Stimulated activated CD8-positive, alpha-beta memory T cell treated with anti-CD3 and anti-CD28 coated beads, Interleukin-15, amount 100 ng/mL, for 48 hours (primary cell): ENCODE measurements at places on chromosomes 3 and 15.

DNA sequence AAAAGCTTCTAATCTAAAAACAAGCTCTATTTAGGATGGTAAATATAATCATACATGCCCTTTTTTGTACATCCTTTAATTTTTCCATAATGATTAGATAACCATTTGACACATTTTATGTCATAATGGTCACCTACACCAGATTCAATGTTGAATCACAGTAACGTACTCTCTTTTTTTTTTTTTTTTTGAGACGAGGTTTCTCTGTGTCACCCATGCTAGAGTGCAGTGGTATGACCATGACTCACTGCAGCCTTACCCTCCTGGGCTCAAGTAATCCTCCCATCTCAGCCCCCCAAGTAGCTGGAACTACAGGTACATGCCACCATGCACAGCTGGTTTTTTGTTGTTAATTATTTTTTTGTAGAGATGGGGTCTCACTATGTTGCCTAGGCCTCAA, 49.2 kb downstream of the PROS1 start:
- DNase-seq, result no peak

DNA sequence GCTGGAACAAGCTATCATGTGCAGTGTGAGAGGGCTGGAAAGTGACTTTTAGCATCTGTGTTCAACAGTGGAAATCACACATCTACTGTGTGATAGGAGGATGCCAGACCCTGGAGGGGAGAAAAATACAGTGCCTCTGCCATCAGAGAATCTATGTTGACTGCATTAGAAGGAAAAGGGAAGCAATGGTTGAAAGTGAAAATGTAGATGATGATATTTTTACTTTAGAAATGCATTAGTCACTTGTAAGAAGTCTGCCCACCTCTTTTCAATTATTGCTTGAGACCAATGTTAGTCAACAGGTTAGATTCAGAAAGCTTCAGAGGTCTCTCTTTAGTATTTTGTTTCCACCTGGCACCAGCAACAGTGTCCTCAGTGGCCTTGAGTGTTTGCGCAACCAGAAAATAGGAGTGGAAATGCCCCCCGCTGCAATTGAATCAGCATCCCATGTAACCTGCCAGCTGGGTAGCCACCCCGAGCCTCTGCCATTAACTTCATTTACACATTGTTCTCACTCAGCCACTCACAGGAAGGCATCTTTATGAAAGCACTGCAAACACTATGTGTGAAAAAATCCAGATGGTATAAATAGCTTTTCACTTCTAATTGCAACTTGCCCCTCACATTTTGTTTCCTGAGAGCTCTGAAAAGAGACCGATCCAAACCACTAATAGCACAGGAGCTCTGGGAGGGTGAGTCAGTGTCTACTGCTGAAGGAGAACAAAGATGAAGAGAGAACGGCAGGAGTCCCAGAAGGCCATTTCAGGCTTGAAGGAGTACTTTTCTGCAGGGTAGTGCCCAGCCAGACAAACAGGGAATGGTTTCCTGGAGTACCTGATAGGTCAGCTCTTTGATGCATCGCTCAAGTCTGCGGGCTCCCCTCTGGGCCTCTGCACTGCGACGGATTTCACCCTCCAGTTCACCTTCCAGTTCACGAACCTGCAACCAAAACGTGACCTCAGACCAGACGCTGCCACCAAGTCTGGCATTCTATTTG, 92.1 kb downstream of the HHLA2 start:
- DNase-seq, result no peak

DNA sequence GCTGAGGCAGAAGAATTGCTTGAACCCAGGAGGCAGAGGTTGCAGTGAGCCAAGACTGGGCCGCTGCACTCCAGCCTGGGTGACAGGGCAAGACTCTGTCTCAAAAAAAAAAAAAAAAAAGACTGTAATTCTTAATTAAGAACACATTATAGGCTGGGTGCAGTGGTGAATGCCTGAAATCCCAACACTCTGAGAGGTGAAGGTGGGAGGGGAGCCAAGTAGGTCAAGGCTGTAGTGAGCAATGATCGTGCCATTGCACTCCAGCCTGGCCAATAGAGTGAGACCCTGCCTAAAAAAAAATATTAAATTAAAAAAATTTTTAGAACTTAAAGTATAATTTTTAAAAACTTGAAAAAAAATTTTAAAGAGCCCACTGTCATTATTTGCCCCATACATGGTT, 13.4 kb upstream of the ARPIN start:
- DNase-seq, result no peak

DNA sequence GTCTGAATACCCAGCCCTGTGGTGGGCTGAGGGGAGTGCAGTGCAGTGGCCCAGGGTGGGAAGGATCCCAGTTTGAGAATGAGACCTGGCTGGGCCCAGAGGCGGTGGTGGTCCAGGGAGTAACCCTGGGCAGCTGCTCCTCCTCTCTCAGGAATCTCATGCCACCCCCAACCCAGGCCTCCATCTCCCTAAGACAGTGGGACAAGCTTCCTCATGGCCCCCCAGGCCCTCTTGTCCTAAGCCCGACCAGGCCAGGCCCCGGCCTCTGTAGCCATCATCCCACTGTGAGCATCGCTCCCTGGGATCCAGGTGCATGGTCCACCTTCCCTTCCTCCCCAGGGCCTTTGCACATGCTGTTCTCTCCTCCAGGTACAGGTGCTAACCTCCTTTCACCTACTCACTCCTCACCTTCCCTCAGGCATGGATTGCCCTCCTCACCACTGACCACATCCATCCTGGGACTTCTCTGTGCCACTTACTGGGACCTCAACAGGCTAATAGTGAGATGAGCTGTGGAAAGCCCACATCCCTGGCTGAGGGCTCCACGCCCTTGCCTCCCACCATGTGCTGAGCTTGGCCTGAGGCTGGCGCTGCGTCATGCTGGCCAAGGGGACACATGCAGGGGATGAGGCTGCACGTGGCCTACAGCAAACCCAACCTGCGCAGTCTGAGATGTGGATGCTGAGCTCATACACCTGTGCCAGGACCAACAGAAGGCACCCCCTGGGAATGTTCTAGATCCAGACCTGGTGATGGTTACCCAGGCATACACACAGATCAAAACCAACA, 9.9 kb downstream of the CHDH start:
- no peak for DNase-seq

GRCh38 chr3:95277613-95278012, 1214.8 kb downstream of the NSUN3 start:
- DNase-seq, result no peak

DNA sequence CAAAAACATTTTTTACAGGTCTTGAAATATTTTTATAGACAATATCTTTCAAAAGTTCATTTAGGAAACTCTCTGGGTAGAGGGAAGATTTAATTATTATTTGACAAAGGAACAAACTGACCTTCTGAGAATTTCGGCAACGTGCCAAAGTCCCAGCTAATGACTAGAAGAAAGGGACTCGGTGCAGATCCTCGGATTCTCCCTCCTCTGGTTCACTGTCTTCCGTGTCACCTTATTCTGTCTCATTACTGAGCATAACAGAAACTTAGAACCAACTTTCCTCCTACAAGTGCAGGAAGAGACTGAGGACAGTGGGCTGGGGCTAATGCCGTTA, 339.1 kb downstream of the MECOM start:
- no peak for DNase-seq

GRCh38 chr3:72255191-72255590, 470.2 kb upstream of the PROK2 start:
- DNase-seq, result no peak

GRCh38 chr15:68791431-68792283, 29.0 kb downstream of the ANP32A start:
- peak; percentile 63 for DNase-seq

GRCh38 chr3:127929818-127930413, 14.9 kb downstream of the KBTBD12 start:
- DNase-seq, result no peak

DNA sequence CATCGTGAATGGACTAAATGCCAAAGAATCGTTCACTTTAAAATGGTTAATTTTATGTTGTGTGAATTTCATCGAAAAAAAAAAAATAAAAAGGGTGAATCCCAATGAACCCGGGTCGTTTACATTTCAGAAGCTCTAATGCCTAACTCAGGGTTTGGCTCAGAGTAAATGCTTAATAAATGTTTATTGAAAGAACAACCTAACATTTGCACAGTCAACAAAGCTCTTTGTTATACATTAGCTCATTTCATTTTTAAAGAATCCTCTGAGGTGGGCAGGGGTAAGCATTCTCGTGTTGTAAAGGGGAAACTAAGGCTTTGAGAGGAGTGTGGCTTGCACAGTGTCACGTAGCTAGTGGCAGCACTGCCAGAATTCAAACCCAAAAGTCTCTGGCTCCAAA, 109.5 kb downstream of the RPLP1 start:
- DNase-seq, result no peak

DNA sequence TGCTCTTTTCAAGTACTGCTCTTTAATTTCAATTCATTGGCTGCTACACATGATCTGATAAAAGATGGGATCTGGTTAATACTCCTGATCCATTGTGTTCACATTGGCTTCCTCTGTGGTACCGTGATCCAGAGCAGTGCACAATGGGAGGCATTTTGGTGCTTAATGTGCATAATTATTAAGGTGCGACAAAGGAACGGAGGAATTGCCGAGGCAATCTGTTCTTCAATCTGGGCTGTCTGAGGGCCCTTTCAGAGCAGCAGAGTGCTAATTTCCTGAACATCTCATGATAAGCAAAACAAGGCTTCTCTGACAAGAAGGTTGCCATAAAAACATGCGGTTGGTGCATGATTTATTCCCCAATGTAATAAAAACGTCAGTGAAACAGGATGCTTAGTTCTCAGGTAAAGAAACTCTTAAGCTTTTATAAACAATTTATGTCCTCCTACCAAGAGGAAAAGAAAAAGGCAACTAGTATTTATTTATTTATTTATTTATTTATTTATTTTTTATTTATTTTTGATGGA, 64.0 kb upstream of the EPHA3 start:
- no peak for DNase-seq

DNA sequence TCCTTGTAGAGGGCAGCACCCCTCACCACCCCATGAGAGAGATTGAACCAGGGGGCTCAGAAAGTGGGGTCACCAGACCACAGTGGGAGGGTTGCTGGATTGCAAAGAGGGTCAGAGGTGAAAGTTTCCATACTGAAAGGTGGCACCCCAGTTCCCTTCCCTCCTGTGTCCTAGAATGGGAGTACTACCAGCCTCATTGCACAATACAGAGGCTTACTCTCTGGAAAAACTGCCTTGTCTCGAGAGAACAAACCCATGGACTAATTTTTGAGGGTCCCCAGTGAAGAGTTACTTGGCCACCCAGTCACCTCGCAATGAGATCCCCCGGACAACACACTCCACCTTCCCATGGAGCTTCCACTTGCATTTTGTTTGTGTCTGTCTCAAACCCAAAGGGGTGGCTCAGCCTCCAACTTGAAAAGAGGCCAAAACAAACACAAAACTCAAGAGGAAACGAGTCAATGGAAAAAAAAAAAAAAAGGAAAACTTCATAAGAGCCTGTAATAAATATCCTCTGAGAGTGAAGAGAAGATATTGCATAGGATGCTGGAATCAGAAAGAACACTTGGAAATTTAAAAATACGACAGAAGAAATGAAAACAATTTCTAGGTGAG, 18.6 kb downstream of the MESP2 start:
- DNase-seq, result no peak

DNA sequence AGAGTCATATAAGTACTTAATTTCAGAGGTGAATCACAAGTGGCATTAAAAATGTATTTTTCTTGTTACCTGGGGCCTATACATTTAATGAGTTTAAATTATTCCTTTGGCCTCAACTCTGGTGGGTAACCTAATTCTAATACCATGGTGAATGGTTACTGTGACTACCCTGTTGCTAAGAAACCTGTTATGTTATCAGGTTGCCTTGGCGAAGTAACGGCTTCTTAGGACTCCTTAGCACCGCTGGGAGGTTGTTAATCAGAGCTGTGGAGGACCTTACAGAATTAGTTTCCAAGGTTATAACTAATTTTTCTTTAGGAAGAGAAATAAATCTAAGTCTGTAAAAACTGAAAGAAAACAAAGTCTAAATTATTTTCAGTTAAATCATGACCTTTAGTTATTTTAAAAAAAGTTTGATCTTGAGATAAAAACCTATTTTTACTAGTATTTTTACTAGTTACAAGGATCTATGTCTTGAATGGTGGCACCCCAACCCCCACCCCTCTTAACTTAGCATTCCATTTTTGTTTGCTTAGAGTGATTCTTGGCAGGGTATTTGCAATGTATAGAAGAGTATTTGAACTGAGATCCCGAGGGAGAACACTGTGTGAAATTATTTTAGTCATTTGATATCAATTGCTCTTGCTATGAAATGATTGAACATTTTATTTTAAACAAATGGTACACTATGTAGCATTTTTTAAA, 155.5 kb downstream of the FNDC3B start:
- no peak for DNase-seq

- DNase-seq, result no peak
Measured at GRCh38 chr3:195696632-195697278, 24.0 kb upstream of the MUC20 start.

- no peak for DNase-seq
Measured at GRCh38 chr3:117790235-117790987, 1080.8 kb downstream of the TUSC7 start.

DNA sequence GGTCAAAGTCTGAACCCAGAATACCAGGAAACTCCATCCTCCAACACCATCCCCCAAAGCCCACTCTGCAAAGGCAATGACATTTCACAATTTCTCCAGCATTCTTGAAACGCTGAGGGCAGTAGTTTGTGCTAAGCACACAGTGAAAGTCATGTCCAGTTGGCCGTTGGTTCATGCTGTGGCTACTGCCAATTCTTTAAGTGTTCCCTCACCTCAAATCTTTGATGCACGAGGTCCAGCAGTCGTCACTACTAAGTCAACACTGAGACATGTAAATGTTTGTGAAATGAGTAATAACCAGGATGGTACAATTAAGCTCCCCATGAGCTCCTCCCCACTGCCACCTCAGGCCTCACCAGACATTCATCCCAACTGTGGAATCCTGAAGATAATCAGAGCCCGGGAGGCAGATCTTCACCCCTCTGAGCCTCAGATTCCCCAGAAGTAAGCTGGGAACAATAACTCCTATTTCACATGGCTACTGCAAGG, 7.0 kb downstream of the SUCLG2 start:
- DNase-seq, result no peak

DNA sequence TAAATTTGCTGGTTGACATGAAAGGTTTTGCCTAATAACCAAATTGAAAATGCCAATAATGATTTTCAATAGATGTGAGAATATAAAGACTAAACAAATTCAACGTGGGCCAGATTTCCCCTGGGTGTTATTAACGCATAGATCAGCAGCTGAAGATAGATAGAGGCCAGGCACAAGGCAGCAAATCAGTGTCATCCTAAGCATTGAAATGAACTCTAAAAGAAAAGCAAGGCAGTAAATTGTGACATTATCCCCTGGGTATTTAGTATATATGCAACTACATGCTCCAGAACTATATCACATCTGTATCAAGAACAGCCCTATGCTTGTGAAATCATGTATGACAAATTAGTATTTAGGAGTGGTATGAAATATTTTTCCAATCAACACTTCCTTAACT, 167.1 kb upstream of the EPHA3 start:
- DNase-seq, result no peak

- DNase-seq, result no peak
Measured at GRCh38 chr3:68893600-68894239, 38.6 kb downstream of the TAFA4 start.

GRCh38 chr15:50909010-50909317, 481 bp downstream of the AP4E1 start:
- no peak for DNase-seq

- no peak for DNase-seq
Measured at GRCh38 chr3:114218006-114218405, 19.4 kb downstream of the ZNF80 start.
